Esophagus squamous epithelium (tissue), 5 donors: ENCODE measurements at places on chromosomes 4 and X.

GRCh38 chr4:56622176-56622575 lies 58.9 kb downstream of the HOPX start:
- no peak for DNase-seq
- no peaks in the 10 kb centered on the region for H3K4me1 ChIP-seq
- no peaks in the 10 kb centered on the region for H3K36me3 ChIP-seq
- H3K27ac ChIP-seq, result peak overlapping the region; percentile 69
- no peaks in the 10 kb centered on the region for H3K27me3 ChIP-seq

DNA sequence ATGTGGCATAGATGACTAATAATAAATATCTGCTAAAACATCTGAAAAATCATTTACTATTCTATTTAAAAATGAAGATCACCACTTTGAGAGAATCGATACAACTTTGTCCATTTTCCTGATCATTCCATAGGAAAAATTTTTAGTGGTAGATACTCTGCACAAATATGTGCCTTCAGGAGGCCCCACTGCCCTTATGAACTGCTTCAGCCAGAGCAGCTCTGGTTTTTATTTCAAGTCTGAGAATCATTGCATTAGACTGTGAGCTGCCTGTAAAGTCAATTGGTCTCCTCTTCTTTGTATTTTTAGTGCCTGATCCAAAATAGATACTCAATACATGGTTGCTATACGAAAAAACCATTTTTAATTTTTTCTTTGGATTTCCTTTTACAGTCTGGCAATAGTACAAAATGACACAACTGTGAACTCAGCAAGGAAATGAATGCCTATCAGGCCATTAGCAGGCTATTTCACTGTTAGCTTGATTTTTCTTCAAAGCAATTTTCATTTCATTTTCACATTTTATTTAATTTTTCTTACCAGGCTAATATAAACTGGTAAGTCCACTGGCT lies 69.1 kb downstream of the SHISA3 start:
- no peak overlapping the region for H3K4me3 ChIP-seq
- peaks cover 25% of the 10 kb centered on the region for H3K36me3 ChIP-seq
- H3K27me3 ChIP-seq, result no peaks in the 10 kb centered on the region
- no peaks in the 10 kb centered on the region for H3K4me1 ChIP-seq
- DNase-seq, result no peak
- no peak overlapping the region for H3K27ac ChIP-seq

GRCh38 chr4:109708990-109709389 lies 5.7 kb upstream of the CASP6 start:
- H3K27ac ChIP-seq, result no peak overlapping the region
- no peak for DNase-seq
- peaks cover 3% of the 10 kb centered on the region for H3K36me3 ChIP-seq
- H3K4me1 ChIP-seq, result peaks cover 7% of the 10 kb centered on the region
- H3K27me3 ChIP-seq, result no peaks in the 10 kb centered on the region

GRCh38 chrX:150887906-150888465 lies 10.5 kb downstream of the CD99L2 start:
- H3K27ac ChIP-seq, result no peak overlapping the region
- DNase-seq, result no peak
- H3K4me1 ChIP-seq, result no peaks in the 10 kb centered on the region
- no peaks in the 10 kb centered on the region for H3K36me3 ChIP-seq
- H3K4me3 ChIP-seq, result no peak overlapping the region

GRCh38 chr4:7675612-7676320 lies 241.0 kb upstream of the PSAPL1 start:
- peaks cover 16% of the 10 kb centered on the region for H3K27me3 ChIP-seq
- H3K4me3 ChIP-seq, result no peak overlapping the region
- H3K27ac ChIP-seq, result no peak overlapping the region
- no peak for DNase-seq

GRCh38 chrX:105823092-105823455 lies 735 bp downstream of the NRK start:
- no peak overlapping the region for H3K4me3 ChIP-seq
- DNase-seq, result no peak
- H3K36me3 ChIP-seq, result no peaks in the 10 kb centered on the region
- no peak overlapping the region for H3K27ac ChIP-seq
